NCI-H1417 treated with DMSO at 0.1 percent for 48 hours (cell line): ENCODE measurements at places on chromosomes 1 and 21.

DNA sequence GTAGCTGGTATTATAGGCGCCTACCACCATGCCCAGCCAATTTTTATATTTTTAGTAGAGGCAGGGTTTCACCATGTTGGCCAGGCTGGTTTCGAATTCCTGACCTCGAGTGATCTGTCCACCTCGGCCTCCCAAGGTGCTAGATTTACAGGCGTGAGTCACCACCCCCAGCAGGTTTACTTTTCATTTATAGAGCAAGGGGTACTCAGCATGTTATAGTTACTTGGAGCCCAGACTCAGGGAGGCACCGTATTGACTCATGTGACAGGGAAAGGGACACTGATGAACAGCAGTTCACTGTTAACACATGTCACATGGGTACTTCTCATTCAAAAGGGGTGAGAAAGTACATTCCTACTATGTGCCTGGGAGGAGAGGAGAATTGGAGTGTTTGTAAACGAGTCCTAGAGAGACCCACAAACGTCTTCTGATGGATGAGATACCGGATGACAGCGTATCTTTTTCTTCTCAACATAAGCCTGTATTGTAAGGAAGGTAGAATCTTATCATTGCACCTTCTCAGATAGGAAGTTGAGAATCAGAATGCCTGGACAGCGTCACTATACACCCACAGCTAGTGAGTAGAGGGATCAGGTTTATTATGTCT, 510.0 kb downstream of the USP25 start:
- no peak for DNase-seq

- no peak for DNase-seq
Measured at GRCh38 chr1:210363119-210363518, 34.4 kb downstream of the HHAT start.

- no peak for DNase-seq
Measured at GRCh38 chr1:32127409-32128198, 19.7 kb downstream of the KPNA6 start.

DNA sequence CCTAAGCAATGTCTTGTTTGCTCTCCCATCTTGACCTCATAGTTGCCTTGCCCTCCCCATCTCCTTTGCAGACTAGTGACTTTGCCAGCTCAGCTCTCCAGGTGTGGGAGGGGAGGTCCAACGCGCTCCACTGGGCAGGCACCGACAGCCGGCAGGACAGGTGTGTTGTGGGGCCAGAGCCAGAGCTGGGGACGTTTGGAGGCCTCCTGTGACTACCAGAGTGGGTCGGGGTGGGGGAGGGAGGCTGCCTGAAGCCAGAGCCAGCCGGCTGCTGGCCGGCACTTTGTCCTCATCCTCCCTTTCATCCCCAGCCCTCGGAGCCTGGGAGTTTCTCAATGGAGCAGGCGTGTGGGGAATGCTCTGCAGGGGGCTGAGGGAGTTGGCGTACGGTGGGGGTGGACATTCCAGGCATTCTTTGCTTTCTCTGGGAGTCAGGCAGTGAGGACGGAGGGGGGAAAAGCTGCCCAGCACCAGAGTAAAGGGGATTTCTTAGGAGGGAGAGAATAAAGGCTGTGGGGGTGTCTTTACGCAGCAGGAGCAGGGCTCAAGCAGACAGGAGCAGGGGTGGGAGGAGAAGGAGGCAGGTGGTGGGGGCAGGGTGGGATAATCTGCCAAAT, 20.2 kb downstream of the NUAK2 start:
- DNase-seq = no peak

DNA sequence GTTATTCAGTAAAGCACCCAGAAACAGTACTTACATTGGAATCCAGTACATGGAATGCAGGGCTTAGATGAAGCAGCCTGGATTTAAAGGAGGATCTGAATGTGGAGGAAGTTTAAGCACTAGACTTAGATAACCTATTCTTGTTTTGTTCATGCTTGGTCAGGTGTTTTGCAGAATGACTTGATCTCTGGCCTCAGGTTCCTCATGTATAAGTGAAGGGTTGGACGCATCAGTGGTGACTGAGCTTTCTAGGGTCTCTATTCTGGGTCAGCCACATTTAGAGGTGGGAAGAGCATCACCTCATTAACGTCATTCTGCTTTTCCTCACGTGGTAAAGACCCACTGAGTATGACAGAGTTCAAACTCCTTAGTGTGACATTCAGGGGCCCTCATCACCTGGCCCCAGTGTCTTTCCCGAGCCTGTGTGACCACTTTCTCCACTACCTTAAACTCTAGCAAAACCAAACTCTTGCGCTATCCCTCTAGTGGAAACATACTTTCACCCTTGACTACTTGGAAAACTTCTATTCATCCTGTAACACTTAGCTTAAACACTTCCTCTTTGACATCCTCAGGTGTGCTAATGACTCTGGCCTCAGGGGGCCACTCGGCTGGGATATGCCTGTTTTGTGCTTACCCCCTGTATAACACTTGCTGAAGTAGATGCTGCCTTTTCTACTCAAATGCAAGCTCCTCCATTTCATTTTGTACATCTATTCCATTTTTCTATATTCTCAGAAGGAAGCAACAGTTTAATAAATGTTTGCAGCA, 871 bp upstream of the ERICH3 start:
- no peak for DNase-seq

- no peak for DNase-seq
Measured at GRCh38 chr21:45641480-45642035, 2.0 kb upstream of the PCBP3 start.

GRCh38 chr1:32426489-32427255, 32.4 kb upstream of the BSDC1 start:
- no peak for DNase-seq

GRCh38 chr1:231272173-231272572, 31.2 kb downstream of the GNPAT start:
- DNase-seq = no peak
